ENCODE measurements at places on chromosomes 1 and 21.

DNA sequence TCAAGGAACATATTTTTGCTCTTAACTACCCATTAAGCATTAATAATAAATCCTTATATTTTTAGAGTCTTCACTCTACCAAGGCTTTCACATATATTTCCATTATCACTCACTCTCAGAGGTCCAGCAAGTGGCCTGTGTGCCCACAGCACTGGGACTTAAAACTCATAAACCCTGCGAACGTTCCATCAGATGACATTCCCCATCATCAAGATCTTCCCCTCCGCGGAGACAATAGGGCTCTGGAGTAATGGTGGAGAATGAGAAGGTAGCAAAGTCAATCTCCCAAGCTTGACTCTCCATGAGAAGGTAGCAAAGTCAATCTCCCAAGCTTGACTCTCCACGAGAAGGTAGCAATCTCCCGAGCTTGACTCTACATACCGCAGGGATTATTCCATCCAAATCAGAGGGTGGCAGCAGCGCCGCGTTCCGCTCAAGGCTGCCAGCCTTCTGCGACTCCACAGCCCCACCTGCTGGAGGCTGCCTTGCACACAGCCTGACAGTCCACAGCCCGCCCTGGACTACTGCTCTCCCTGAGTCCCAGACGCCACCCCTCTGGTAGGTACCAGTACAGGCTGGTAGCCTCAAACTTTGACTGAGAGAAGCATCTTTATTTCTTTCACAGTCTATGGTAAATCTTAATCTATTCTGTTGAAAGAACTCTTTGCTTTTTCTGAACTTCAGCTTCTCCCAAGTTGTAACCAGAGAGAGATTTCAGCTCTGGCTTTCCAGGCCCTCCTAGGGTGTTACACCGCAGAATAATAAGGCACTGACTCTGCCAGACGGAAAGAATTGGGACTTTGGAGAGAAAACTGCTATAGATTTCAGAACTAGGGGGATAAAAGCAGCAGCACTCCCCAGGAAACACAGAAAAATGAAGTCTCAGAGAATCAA lies 26.4 kb upstream of the CTTNBP2NL start:
- peak; percentile 66 for DNase-seq

DNA sequence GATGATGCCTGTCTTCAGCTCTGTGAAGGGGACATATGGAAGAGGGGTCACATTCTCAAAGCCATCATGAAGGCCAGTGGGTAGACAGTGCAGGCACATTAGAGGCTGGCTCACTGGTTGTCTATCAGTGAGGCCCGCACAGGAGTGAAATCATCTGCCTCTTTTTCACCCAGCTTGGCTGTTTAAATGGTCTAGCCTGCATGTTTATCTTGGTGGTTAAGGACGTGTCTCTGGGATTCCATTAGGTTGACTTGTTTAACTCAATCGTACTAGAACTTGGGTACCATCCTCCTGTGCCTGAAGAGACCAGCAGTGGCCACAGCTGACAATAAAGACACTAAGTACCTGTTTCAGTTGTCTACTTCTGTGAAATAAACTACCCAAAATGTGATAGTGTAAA lies 219.3 kb downstream of the PLPP3 start:
- DNase-seq, result no peak

GRCh38 chr1:198290089-198290683 lies 133.4 kb downstream of the NEK7 start:
- no peak for DNase-seq

DNA sequence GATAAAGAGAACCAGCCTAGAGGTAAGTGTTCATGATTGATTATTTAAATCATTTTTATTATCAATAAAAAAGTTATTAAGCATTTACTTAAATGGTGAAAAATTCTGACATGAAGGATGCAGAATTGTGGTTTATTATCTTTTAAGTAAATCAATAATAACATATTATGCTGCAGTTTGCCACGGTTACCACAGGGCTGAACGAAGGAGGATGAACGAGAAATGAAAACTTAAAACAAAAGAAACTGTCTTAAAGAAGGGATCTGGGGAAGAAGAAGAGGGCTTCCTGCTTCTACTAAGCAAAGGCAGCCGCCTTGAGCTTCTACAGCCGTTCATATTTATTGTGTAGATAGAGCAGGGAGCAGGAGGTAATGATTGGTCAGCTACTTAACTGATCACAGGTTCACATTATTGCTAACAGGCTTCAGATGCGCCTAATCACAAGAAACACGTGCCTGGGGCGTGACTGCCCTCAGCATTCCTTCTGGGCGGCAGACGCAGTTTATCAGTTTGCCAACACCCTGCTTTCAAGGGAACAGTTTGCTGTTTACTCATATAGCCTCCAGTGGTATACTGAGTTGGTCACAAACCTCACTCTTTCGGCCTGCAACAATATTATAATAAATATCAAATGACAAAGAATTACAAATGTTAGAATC lies 5.8 kb upstream of the FNBP1L start:
- DNase-seq, result no peak

- no peak for DNase-seq
Measured at GRCh38 chr1:53957194-53957818, 11.2 kb downstream of the LRRC42 start.

DNA sequence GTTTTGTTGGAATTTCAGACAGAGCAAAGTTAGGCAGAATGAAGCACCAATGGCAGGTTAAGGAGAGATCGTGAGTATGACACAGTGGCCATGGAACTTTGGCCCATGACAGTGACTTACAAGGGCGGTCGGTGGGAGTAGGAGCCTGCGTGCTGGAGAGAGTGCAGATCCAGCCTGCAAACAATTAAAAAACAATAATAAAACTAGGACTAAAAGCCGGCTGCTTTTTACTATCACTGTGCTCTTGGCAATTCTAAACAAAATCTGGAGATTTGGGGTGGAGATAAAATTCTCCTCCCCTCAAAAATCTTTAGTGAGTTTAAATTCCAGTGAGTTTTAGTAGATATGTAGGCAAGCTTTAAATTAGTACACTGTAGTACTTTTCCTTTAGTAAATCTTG lies 96.9 kb downstream of the DHRS3 start:
- no peak for DNase-seq

GRCh38 chr1:53482441-53483153 lies 23.4 kb downstream of the DMRTB1 start:
- no peak for DNase-seq

DNA sequence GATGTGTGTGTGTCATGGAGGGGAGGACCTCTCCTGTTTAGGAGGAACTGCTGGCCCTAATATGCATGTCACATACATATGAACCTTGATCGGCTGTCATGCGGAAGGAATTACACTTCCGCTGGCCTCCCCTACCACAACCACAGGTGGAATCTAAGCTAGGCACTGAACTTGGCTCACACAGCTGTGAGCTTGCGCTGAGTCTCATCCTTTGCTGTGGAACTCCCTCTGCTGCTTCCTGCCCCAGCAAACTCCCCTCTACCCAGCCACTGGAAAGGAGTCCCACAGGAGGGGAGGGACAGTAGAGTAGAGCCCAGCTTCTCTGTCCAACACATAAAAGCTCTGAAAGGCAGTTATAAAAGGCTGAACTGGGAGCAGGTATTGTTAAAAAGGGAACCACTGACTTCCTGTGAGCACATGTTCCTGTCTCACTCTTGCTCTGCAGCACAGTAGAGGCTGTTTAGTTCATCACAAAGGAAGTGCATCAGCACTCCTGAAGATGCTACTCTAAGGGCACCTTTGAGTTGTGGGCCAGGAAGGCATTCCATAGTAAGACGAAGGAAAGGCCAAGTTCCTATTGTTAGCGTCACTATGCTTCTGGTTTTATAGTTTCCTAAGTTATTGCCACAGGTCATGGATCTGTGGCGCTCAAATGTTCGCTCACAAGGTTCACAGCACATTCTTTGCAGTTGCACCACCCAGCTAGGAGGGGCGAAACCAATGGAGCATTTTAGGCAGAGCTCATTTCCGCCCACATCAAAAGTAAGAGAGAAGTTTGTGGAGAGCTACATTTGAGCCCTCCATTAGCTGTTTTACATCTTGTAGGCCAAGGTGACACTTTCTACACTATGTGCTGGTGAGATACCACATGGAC lies 17.7 kb upstream of the PTPRC start:
- peak; percentile 98 for DNase-seq

DNA sequence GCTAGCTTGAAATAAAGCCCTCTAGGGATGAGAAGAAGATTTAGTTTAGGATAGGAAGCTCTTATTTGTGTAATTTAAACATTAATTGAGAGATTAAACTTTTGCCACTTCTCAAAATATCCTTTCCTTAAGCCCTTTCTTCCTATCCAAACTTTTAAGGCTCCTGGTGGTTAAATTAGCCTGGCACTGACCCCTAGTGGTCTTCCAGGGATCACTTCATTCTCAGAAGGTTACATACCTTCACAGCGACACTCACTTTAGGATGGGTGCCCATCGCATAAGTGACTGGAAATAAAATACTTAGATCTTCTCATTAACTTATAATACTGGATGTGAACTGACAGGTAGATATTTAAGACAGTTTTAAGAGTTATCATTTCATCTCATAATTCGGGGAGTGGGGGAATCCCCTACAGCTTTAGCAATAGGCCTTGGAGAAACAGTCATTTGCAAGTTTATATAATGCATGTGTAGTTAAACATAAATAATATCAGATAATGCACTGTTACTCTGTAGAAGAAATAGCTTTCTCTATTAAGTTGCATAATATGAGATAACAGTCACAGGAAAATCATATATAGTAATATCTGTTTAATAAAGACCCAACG lies 7.4 kb downstream of the LHX9 start:
- peak; percentile 51 for DNase-seq

- DNase-seq, result no peak
Measured at GRCh38 chr1:19073311-19074186, 117.1 kb upstream of the IFFO2 start.

DNA sequence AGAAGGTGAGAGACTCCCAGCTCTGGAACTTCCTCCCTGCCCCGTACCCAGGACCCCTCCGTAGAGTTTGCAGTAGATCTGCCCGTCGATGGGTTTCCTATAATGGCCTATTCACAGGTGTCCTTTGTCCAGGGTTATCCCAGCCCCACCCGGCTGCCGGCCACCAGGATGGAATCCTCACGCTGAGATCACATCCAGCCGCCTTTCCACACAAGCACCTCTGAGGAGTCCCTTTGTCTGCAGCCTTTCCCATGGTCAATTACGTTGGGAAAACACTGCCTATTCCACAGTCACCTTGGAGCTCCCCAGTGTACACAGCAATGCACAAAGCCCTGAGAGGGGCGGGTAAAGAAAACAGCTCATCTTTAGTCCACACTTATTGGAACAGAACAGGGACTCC lies 190.0 kb upstream of the EDN2 start:
- no peak for DNase-seq

DNA sequence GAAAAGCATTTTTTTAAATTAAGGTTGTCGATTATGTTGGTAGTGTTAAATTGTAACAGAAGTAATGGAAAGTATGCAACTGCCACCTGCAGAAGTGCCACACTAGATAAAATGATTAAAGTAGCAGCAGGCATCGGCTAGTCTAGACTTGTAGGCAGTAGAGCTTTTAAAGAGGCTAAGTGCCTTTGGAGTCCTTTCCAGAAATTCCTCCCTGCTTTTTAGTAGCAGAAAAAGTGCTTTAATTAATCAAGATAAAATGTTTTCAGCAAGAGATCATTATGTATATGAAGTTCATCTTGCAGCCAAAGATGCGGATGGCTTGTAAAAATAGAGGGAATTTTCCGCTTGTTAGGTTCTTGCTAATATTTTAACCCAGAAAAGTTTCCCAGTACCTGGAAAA lies 87.1 kb upstream of the LRRC8D start:
- DNase-seq, result no peak

DNA sequence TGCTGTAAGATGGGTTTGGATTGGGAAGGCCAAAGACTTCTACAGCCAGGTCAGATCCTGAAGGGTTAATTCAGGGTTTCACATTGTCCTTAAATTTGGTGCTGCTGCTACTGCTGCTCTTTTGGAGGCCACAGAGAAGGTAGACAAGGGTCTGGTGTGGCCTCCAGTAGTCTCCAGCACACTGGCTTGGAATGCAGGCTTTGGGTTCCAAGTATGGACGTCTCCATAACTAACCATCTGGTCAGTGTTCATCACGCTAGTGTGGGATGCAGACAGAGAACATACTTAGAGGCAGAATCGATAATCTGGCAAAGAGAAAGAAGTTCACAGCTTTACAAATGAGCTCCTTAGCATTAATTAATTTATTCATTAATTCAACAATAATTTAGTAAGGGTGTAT lies 154.1 kb downstream of the ZBTB18 start:
- DNase-seq, result no peak

GRCh38 chr1:170682809-170683208 lies 18.9 kb downstream of the PRRX1 start:
- DNase-seq, result no peak

DNA sequence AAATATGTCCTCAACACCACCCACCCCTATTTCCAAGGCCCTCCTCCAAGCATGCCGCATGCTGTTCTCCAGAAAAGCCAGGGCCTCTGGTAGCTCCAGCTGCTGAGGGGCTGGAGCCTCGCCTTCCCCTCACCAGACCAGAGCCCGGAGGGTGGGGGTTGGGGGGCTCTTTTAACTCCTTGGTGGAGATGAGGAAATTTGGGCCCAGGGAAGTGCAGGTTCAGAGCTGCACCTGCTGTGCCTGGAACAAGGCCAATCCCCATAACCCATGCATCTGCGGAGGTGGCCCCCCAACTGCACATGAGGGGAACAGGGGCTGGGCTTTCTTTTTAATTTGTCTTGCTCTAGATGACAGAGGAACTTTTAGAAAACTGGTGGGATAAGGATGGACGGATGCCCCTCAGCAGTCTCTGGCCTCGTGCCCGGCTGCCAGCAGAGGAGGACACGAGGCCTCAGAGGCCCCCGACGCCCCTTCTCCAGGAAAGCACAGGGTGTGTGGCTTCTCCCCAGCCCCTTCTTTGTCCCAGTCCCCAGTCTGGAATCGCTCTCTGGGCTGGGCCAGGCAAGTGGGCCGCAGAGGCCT lies 550 bp upstream of the SELENON start:
- DNase-seq, result no peak

DNA sequence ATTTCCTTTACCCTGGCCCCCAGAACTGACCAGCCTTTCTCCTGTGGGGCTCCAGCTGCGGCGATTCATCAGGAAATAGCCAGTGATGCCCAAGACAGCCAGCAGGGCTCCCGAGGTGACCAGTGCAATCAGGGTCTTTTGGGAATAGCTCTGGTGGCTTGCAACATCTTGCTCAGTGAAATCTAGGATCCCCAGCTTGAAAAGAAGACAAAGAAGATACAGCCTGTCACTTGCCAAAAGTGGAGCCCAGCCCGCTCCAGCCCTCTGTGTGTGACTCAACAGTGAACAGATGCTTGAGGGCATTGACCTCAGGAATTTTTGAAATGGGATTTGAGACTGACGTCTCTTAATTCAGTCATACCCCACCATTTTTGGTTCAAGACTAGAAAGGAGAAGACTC lies 22.3 kb downstream of the CD34 start:
- DNase-seq, result no peak

Data from Jurkat, Clone E6-1 (cell line).